ENCODE measurements at places on chromosomes 11 and 22. TPM values are rescaled to one million over a fixed set of nuclear protein-coding genes. Genes with fewer than 3 reads are reported as not detected.

GRCh38 chr11:62905296-62905695, 15.9 kb downstream of the CHRM1 start:
- DNase-seq: no peak

DNA sequence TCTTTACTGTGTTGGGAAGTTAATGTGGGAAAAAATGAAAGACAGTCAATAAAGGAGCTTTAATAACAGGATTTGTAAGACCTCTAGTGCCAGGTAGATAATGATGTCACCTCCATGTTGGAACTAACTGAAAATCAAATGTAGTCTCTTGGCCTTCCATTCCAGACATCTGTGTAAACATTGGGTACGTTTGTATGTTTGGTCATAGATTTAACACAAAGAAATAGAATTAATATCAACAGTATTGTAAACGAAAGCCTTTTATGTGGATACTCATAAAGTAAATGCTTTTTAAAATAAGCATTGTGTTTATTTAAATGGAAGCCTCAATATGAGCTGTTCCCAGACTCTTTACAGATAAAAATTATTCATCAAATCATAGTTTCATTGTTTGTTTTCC, 605.7 kb downstream of the METTL15 start:
- no peak for DNase-seq

DNA sequence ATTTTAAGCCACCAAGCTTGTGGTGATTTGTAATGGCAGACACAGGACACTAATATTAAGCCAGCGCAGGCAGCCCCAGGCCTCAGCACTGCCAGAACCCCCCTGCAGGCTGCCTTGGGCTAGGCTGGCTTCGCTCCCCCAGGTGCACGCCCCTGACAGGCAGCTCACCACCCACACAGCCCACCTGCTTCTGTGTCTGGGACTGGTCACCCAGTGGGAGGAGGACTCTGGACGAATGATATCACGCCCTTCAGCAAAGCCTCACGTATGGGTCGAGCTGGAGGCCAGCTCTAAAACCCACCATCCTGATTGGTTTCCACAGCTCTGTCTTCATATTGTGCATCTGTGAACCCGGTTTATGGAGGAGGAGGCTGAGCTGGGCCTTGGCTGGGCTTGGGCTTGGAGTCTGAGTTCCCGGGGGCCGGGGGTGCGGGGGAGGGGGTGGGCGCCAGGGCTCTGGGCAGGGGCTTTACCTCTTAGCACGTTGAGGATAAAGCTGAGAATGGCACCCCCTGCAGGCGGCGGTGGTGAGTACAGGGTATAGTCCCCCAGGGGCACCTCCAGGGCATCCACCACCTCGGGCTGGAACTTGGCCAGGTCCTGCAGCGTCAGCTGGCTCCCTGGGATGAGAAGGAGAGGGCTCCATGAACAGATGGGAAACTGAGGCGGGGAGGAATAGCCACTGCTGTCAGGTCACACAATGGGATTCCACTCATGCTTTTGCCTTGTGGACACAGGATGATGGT, 13.8 kb downstream of the GGT5 start:
- no peak for DNase-seq

GRCh38 chr11:88475991-88476418, 138.5 kb upstream of the CTSC start:
- DNase-seq: no peak

GRCh38 chr11:13333456-13333957, 55.9 kb downstream of the BMAL1 start:
- no peak for DNase-seq

GRCh38 chr22:38484244-38484643, 16.3 kb downstream of the KDELR3 start:
- no peak for DNase-seq

DNA sequence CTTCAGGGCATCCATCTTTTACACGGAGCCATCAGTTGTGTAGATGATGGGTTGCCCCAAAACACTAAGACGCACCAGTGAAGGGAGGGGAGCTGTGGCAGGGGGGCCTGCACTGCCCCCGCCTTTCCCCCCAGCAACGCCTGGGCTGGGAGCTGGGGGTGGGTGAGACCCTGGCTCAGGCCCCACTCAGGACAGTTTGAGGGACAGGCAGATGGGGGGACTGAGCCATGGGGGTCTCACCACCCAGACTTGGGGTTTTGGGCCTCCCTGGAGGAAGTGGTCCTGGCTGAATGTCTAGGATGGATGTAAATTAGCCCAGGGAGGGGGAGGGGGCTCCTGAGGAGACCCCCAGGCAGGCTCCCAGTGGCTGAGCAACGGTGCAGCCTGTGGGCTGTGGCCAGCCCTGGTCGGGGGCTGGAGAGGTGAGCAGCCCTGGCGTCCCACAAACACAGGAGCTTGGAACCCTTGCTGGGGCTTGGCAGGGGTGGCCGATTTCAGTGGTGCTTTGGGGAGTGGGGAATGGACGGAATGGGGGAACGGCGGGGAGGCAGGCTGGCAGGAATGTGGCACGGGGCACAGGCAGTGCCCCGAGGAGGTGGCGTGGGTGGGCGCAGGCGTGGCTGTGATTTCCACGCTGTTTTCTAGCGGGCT, 6.1 kb downstream of the PARVB start:
- no peak for DNase-seq

- no peak for DNase-seq
Observed at GRCh38 chr22:20619045-20619892, 111.9 kb downstream of the MED15 start.

DNA sequence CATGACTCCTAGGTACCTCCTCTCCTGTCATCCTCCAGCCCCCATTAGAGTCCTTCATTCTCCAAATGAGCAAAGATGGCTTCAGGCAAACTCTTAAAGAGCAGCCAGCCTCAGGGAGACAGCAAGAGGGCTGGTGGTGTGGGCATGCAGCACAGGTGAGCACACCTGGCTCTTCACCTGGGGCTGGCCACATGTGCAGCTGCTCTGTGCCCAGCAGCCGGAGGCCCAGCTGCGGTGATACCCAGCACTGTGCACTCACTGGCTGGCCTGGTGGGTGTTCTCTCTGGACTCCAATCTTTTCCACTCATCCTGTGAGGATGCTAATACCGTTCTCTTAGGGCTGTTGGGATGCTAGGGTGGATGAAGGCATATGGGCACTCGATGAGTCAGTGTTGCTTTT, 106.1 kb upstream of the PARVA start:
- DNase-seq: no peak

DNA sequence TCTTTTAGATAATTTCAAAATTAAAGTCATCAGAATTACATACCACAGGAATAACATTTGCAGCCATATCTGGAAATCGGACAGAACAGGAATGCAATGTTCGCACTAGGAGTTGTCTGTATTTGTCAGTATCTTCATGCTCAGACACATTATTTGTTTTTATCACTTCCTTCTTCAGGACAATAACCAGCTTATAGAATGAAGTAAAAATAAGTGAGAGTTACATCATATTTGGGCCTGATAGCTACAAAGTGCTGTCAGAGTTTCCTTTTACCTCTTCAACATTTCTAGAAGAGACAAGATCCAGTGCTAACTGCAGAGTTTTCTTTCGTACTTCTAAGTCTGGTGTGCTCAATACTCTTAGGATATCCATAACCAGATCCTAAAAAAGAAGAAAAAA, 18.9 kb downstream of the COPB1 start:
- DNase-seq: no peak

- DNase-seq: no peak
Observed at GRCh38 chr11:116918925-116919655, 81.7 kb upstream of the APOA1 start.

DNA sequence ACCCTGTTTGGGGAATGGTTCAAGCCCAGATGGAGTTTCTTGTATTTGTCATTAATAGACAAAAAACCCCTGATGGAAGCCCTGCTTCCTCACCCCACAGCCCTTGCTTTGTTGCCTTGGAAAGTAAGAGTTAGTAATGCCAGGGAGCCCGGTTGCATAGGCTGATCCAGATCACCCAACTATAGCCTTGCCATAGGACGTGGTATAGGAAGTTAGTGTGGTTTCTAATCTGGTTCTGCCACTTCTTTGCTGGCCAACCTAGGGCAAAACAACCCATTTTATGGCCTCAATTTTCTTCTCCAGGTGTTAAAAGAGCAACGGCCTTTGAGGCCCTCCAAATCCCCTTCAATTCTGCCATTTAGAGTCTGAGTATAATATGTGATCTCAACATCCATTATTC, 97.9 kb downstream of the STIM1 start:
- no peak for DNase-seq

DNA sequence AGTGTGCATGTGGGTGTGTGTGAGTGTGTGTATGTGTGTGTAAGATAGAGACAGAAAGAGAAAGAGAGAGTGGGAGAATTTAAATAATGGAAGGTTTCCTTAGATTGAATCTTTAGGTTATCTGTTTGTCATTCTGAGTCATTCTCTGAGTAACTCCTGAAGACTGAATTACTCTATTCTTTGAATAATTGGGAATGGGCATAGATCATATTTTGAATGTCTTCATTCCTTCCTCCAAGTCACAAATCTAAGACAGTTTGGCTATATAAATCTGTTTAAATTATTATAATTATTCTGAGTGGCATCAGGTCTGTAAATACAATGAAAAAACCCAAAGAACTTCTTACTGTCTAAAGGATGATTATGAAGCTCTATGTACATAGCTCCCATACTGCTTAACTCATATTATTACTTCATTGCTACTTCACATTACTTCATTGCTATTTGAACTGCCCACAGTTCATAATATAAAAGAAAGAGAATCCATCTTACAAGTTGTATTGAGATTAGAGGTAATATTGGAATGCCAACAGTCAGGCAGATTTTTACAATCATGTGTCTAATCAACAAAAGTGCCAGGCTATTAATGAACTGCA, 346.6 kb upstream of the CCDC179 start:
- no peak for DNase-seq

DNA sequence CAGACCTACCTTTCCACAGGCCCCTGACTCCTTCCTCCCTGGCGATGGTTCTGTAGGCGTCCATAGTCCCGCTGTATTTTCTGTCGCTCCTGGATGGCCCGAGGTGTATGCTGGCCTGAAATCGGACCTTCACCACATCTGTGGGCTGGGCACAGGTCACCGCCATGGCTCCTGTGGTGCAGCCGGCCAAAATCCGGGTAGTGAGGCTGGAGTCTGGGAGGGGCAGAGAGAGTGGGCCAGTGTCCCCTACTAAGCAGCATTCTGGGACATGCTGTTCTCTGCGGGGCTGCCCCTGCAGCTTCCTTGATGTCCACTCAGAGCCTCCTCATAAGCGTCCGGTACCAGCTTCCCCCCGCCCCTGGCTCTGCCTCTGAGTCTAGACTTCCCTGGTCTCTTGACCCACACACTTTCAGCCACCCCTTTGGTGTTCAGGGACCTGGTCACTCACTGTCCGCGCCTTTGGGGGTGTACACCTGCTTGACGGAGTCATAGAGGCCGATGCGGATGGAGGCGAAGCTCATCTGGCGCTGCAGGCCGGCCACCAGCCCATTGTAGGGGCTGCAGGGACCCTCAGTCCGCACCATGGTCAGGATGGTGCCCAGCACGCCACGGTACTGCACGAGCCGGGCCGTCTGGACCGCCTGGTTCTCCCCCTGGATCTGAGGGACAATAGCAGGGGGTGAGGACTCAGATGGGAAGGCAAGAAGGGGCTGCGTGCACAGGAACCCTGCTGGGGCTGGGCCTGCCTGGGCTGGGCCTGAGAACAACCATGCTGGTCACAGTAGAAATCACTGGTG, 3.0 kb downstream of the UCP3 start:
- DNase-seq: no peak

GRCh38 chr22:47277531-47277930, 515.1 kb downstream of the TBC1D22A start:
- no peak for DNase-seq

- no peak for DNase-seq
Observed at GRCh38 chr11:10796191-10796590, 12.5 kb downstream of the EIF4G2 start.

GRCh38 chr11:130876931-130877915, 39.1 kb downstream of the SNX19 start:
- no peak for DNase-seq

DNA sequence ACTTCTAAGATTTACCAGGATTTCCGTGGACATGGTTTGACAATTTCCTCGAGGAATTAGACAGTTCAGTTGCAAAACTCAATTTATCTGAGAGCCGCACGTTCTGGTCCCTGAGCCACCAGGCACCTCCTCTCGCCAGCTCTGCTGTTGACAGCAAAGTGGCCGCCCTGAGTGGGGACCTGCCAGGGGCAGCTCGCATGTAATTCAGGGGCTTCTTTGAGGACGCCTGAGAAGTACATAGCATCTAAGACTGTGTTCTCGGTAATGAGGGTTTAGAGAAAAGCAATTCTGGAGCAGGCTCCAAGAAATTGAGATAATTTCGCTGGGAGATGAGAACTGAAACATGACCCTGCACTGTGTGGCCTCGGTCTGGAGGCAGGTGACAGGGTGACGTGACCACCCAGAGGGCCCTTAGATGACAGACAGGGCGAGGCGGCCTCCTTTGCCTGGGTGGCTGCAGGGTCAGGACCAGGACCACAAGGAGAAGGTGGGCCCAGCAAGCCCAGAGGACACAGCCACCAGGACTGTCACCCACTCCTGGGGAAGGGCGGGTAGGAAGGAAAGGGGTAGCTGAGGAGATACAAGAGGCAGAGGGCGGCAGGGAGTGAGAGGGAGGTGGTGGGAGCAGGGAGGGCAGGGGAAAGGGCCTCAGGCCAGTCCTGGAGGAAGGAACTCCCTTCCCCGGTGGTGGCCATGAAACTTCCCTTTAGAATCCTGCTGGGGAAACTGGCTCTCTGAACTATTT, 55.0 kb downstream of the RTL6 start:
- DNase-seq: no peak

DNA sequence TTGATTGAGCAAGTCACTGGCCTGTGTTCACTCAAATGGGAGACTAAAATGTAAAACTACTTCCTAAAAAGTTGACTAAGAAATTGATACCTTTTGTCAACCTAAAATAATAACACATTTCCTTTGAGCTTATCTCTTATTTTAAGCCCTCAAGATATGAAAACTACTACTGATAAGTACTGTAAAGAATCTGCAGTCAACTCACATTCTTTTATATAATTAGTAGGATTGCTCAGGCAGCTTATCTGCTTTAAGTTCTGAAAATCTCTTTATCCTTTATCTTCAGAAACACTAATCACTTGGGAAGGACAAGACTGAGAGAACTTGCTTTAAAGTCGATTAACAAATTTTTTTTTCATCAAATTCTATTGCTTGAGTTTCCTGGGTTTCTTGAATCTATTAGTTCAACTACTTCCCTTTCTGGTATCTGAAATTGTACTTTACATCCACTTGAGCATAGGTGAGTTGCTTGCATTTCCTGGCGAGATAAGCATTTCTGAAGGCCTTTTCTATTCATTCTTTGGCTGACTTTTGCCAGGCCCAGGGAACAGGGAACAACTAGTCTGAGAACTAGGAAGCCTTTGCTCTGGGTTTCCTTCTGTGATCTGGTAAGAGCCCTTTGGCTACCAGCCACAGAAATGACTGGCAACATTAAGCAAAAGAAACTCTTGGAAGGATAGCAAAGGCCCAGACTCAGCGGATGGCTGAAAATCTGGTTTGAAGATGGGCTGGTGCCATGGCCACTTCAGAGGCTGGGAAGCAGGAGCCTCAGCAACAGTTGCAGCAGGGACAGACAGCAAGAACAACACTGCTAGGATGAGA, 19.3 kb upstream of the CSRP3 start:
- no peak for DNase-seq

GRCh38 chr11:113199866-113200265, 114.5 kb upstream of the TTC12 start:
- DNase-seq: no peak

Gene CD248
- 109 TPM for total RNA-seq

Gene NAALAD2
- 1.1 TPM for total RNA-seq

Gene DEUP1
- not detected for total RNA-seq

Gene MRPL40
- 22.5 TPM for total RNA-seq

Gene RAPSN
- 0.33 TPM for total RNA-seq
